Pulmonary artery endothelial cell (primary cell): ENCODE measurements at places on chromosomes 4 and X. TPM values are rescaled to one million over a fixed set of nuclear protein-coding genes. Genes with fewer than 3 reads are reported as not detected.

The AMBN gene
- total RNA-seq, result not detected in 2 replicates

The CLGN gene
- 0.13 and 0.25 TPM in 2 replicates for total RNA-seq

The FAM47A gene
- not detected in 2 replicates for total RNA-seq

The KIAA0232 gene
- total RNA-seq, result 17.5 and 18.8 TPM in 2 replicates

The BMP3 gene
- not detected in 2 replicates for total RNA-seq

The ANAPC4 gene
- total RNA-seq, result 22.8 and 28.0 TPM in 2 replicates

The PSAPL1 gene
- not detected in 2 replicates for total RNA-seq

The IL3RA gene
- 20.2 and 28.2 TPM in 2 replicates for total RNA-seq

The WAS gene
- not detected in 2 replicates for total RNA-seq

The FRAS1 gene
- 8.6 and 26.8 TPM in 2 replicates for total RNA-seq

The GNL3L gene
- 32.8 and 44.4 TPM in 2 replicates for total RNA-seq

The BMX gene
- 208 and 209 TPM in 2 replicates for total RNA-seq

The DDX53 gene
- not detected in 2 replicates for total RNA-seq

The ATRX gene
- 71.3 and 92.8 TPM in 2 replicates for total RNA-seq
